ENCODE measurements at places on chromosomes 4 and X. TPM values are rescaled to one million over a fixed set of nuclear protein-coding genes. Genes with fewer than 3 reads are reported as not detected.
A peak's percentile ranks its signal among the peaks of the same experiment; 100 is the strongest.

DNA sequence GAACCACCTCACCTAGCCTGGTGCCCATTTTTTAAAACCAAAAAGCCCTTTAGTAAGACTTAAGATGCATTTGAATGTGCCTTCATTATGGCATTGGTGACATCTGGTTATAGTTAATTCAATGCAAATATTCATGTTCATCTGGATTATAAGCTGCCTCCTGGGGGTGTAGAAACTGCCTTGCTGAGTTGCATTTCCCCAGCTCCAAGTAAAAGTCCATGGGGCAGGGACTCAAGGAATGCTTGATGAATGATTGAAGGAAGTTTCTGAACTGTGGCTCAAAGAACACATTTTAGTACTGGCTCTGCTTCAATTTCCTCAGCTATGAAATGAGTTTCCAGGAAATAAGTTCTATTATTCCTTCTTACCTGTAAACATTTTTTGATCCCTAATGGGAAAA lies 18.5 kb upstream of the RBM47 start:
- H3K27me3 ChIP-seq, result no peaks in the 10 kb centered on the region
- DNase-seq, result no peak
- H3K4me1 ChIP-seq, result no peaks in the 10 kb centered on the region
- no peaks in the 10 kb centered on the region for H3K36me3 ChIP-seq
- no peak overlapping the region for H3K4me3 ChIP-seq

- H3K36me3 ChIP-seq, result no peaks in the 10 kb centered on the region
- H3K27ac ChIP-seq, result no peak overlapping the region
- no peaks in the 10 kb centered on the region for H3K27me3 ChIP-seq
- H3K4me3 ChIP-seq, result no peak overlapping the region
- no peaks in the 10 kb centered on the region for H3K4me1 ChIP-seq
Observed at GRCh38 chrX:84046403-84046984, 141.5 kb downstream of the RPS6KA6 start.

Gene NKX3-2
- not detected for total RNA-seq

Gene GPC4
- 9.0 TPM for total RNA-seq

GRCh38 chrX:107729558-107730297 lies 45.9 kb downstream of the TSC22D3 start:
- peak overlapping the region; percentile 81 for H3K27ac ChIP-seq
- peak; percentile 72 for DNase-seq
- H3K4me3 ChIP-seq, result no peak overlapping the region
- H3K4me1 ChIP-seq, result peaks cover 28% of the 10 kb centered on the region
- H3K27me3 ChIP-seq, result peaks cover 12% of the 10 kb centered on the region

GRCh38 chr4:153486281-153487151 lies 20.4 kb downstream of the TMEM131L start:
- H3K27ac ChIP-seq, result peak overlapping the region; percentile 17
- no peak overlapping the region for H3K4me3 ChIP-seq

DNA sequence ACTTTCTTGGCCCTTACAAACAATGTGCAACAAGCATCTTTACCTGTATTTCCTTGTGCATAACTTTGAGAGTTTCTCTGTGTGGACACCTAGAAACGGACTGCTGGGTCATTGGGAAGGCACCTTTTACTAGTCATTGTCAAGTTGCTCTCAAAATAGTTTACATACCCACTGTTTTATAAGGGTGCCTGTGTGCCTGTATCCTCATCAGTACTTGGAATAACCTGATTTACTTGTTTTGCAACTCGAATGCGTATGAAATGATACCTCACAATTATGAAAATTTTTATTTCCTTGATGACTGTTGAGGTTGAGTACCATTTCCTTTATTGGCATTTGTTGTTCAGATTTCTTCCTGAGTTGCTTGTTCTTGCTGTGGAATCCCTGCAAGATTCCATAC lies 150.8 kb downstream of the STIM2 start:
- H3K27ac ChIP-seq, result no peak overlapping the region
- H3K36me3 ChIP-seq, result no peaks in the 10 kb centered on the region
- H3K27me3 ChIP-seq, result no peaks in the 10 kb centered on the region
- no peak for DNase-seq

Gene SSX2B
- total RNA-seq, result not detected

- no peak for DNase-seq
- no peaks in the 10 kb centered on the region for H3K36me3 ChIP-seq
- no peak overlapping the region for H3K4me3 ChIP-seq
Observed at GRCh38 chr4:7564242-7564641, 129.5 kb upstream of the PSAPL1 start.

DNA sequence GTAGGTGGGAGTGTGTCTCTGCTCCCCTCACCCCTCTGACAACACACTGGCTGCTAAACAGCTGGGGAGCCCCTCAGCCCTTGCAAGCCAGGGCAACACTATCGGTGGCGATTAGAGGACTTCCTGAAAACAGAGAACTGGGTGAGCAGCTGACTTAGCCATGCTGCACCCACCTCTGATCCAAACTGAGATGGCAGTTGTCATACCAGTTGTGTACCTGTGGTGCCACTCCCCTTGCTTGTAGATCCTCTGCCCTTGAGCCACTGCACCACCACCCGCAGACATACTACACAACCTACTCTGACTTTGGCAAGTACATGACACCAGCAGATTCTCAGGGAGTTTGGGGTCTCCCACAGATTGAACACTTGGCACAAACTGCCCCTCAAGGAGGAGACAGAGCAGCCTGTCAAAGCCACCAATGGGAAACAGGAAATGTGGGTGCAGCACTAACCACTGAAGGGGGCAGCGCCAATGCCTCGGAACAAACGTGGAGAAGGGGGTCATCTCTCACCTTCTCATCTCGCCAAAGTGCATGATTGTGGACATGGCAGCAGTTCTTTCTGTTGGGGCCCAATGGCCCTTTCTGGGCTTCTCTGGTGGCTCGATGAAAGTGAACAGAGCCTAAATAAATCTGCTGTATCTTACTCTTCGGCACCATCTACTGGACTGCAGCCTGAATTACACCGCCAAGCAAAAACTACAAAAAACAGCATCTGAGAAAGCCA lies 119.8 kb downstream of the NEK1 start:
- H3K27me3 ChIP-seq, result no peaks in the 10 kb centered on the region
- H3K36me3 ChIP-seq, result no peaks in the 10 kb centered on the region
- no peak overlapping the region for H3K27ac ChIP-seq
- no peak for DNase-seq

DNA sequence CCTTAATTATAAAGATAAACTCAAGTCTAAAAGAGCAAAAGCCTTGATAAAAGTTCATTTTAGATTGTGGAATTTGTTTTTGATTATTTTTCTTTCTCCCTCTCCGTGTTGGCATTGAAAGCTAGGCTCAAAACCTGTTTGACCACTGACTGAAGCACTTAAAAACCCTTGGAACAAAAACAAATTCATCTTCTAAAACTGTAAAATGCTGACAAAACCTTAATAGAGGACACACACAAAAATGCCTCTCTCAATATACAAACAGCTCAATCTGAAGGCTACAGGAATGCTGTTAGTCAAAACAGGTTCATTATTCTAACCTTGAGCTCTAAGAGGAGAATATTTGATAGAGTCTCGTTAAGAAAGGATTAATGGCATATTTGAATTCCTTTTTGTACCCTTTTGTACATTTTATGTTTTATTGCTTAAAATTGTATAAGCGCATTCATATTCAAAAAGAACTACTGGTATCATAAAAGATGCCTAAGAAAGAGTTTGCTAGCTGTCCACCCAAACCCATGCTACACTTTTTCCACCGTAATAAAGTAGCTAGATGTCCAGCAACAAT lies 74.3 kb upstream of the NAP1L5 start:
- no peaks in the 10 kb centered on the region for H3K4me1 ChIP-seq
- H3K27ac ChIP-seq, result no peak overlapping the region
- no peaks in the 10 kb centered on the region for H3K27me3 ChIP-seq
- H3K36me3 ChIP-seq, result peaks cover 56% of the 10 kb centered on the region
- DNase-seq, result no peak

DNA sequence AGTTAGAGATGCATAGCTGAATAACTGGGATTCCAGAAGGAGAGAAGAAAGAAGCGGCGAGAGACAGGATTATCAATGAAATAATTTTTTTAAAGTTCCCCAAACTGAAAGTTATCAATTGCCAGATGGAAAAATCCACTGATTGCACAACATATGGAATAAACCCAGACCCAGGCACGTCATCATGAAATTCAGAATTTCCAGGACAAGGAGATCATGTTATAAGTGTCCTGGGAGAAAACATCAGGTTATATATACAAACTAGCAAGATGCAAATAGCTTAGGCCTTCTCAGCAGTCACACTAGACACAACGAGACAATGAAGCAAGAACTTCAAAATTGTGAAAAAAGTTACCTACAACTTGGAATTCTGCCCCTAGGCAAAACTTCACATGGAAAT lies 200.0 kb downstream of the PALLD start:
- H3K36me3 ChIP-seq, result no peaks in the 10 kb centered on the region
- no peak overlapping the region for H3K4me3 ChIP-seq
- H3K27ac ChIP-seq, result no peak overlapping the region
- DNase-seq, result no peak
- peaks cover 4% of the 10 kb centered on the region for H3K4me1 ChIP-seq

Gene ZNF674
- 3.8 TPM for total RNA-seq

Gene MAGEB3
- not detected for total RNA-seq

GRCh38 chr4:8050555-8051206 lies 107.9 kb downstream of the ABLIM2 start:
- H3K27ac ChIP-seq, result peak overlapping the region; percentile 73
- peak overlapping the region; percentile 15 for H3K4me3 ChIP-seq
- H3K36me3 ChIP-seq, result peaks cover 4% of the 10 kb centered on the region
- H3K27me3 ChIP-seq, result no peaks in the 10 kb centered on the region

DNA sequence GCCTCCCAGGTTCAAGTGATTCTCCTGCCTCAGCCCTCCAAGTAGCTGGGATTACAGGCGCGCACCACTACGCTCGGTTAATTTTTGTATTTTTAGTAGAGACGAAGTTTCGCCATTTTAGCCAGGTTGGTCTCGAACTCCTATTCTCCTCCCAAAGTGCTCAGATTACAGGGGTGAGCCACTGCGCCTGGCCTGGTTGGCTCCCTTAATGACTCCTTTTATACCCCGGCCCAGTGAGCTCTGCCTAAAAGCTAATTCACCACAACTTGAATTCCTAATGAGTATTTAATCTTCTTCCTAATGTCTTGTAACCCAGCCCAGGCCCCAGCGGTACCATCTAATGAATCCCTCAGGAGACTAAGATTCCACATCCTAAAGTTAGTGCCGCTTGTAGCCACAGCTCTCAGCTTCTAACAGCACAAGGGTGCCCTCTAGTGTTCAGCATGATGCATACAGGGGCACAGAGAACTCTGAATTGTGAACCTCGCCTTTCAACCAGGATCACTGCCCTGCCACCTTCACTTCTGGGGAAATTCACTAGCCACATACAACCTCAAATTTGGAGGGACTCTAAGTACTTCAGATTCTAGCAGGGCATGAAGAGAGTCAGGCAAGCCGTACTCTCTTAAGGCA lies 89.5 kb downstream of the OR13H1 start:
- H3K4me1 ChIP-seq, result no peaks in the 10 kb centered on the region
- no peak overlapping the region for H3K4me3 ChIP-seq
- H3K27me3 ChIP-seq, result no peaks in the 10 kb centered on the region
- no peak overlapping the region for H3K27ac ChIP-seq
- H3K36me3 ChIP-seq, result no peaks in the 10 kb centered on the region
- DNase-seq, result peak; percentile 20

DNA sequence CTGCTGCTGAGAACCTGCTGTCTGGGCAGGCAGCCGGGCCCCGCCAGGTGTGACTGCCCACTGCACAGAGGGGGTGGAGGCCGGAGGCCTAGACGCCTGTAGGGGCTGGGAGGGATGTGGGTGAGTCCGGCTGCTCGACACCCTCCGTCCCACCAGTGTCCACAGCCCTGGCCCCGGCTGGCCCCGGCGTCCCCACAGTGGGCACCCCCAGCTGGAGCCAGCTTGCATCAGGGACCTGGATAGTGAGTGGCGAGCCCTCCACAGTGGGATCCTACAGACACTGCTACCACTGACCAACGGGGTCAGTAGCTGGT lies 34.7 kb upstream of the SPON2 start:
- DNase-seq, result no peak
- peaks cover 15% of the 10 kb centered on the region for H3K36me3 ChIP-seq
- no peak overlapping the region for H3K27ac ChIP-seq
- H3K4me3 ChIP-seq, result no peak overlapping the region
- no peaks in the 10 kb centered on the region for H3K27me3 ChIP-seq
- H3K4me1 ChIP-seq, result peaks cover 44% of the 10 kb centered on the region

DNA sequence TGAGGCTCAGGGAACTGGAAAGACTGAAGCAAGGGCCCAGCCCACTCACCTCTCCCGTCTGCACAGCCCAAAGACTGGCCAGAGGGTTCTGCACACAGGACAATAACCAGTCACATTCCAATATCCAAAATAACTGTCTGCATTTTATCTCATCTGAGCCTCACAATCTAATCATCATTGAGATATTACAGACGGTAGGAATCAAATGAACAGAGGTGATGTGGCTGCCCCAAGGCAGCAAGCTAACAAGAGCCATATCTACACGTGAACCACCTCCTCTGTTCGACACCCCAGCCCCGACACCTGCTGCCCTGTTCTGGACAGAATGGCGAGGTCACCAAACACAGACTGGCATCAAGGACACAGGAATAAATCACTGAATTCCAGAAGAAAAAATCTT lies 60.5 kb downstream of the AFAP1 start:
- H3K4me3 ChIP-seq, result no peak overlapping the region
- DNase-seq, result no peak
- H3K36me3 ChIP-seq, result no peaks in the 10 kb centered on the region
- no peaks in the 10 kb centered on the region for H3K27me3 ChIP-seq
- H3K27ac ChIP-seq, result no peak overlapping the region

Data from heart left ventricle (tissue), 16 donors.